ENCODE measurements at places on chromosomes 3 and 15.

DNA sequence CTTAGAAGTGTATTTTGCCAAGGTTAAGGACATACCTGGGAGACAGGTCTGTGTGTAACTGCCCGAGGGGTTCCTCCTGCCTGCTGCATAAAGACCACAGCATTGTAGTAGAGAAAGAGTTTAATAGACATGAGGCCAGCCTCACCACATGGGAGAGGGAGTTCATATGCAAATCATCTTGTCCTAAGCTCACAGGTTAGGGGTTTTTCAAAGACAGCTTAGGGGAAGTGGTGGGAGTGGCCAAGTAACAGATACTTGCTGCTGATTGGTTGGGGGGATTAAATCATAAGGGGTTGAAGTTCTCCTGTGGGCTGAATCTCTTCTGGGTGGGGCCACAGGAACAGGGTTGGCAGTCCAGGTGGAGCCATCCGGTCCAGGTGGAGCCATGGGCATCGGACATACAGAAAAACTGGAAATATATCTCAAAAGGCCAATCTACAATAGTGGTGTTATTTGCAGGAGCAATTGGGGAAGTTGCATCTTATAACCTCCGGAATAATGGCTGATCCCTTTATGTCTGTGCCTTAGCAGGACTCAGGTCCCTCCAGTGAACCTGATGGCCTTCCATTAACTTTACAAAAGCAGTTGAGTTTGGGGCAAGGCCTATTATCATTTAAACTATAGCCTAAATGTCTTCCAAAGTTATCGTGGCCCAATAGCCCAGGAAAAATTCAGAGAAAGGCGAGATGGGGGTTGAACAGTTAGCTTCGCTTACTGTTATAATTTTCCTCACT, 86.0 kb upstream of the MFGE8 start:
- DNase-seq: no peak

DNA sequence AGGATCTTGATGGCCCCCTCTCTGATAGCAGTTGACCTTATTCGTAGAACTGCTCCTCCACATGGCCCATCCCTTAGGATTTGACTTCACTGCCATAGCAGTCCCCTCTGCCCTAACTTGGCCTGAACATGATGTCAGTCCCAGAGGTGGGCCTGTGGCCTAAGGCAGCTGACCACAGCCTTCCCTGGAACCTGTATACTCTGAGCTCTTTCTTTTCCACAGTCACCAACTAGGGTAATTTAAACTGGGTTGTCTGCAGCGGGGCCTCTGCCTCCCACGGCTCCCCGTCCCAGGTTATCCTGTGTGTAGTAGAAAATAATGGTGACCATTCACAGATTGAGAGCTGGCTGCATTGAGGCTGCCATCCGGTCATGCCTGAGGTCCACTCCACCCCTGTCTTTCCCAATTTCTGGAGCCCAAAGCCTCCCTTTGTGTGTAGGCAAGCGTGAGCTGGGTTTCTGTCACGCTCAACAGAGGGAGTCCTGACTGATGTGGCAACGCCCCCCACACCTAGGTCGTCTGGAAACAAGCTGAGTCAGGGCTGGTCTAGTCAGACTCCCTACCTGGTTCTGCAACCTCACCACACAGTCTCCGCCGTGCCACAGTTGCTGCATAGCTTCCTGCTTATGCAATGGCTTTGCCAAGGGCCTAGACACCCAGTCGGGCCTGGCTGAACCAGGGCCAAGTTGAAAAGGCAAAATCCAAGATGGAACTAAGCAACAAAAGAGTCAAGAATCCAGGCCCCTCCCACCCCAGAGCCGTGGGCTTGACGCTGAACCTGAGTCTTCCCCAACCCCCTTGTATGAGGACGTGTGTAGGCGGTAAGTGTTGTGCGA, 284.5 kb downstream of the XXYLT1 start:
- no peak for DNase-seq

- DNase-seq: peak; percentile 74
These were observed 119.3 kb upstream of the SLC24A5 start for GRCh38 chr15:48001393-48002039.

GRCh38 chr15:71044006-71044405, 71.3 kb upstream of the THSD4 start:
- no peak for DNase-seq

GRCh38 chr3:65093641-65094040, 405.8 kb upstream of the ADAMTS9 start:
- DNase-seq: no peak

- DNase-seq: no peak
These were observed 50.4 kb downstream of the IDH2 start for GRCh38 chr15:90051874-90052273.

DNA sequence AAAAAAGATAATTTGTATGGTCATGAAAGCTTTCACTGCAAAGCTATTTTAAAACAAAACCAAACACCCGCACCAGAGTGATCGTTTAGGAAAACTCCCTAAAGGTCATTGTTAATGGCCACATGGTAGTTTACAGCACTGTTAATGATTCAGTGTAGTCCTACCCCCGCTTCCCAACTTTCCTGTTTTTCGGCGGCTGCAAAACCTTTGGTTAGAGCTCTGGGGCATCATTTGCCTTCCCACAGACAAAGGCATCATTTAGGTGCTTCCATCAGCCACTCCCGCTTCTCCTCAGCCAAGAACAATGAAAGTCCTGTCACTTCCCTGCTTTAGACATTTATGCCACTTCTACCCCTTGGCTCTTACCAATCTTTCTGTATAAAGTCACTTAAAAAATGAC, 10.6 kb downstream of the MELTF start:
- no peak for DNase-seq

- no peak for DNase-seq
These were observed 253.2 kb downstream of the ZPLD1 start for GRCh38 chr3:102687851-102688555.

- DNase-seq: no peak
These were observed 743.7 kb upstream of the NECTIN3 start for GRCh38 chr3:110327870-110328269.

DNA sequence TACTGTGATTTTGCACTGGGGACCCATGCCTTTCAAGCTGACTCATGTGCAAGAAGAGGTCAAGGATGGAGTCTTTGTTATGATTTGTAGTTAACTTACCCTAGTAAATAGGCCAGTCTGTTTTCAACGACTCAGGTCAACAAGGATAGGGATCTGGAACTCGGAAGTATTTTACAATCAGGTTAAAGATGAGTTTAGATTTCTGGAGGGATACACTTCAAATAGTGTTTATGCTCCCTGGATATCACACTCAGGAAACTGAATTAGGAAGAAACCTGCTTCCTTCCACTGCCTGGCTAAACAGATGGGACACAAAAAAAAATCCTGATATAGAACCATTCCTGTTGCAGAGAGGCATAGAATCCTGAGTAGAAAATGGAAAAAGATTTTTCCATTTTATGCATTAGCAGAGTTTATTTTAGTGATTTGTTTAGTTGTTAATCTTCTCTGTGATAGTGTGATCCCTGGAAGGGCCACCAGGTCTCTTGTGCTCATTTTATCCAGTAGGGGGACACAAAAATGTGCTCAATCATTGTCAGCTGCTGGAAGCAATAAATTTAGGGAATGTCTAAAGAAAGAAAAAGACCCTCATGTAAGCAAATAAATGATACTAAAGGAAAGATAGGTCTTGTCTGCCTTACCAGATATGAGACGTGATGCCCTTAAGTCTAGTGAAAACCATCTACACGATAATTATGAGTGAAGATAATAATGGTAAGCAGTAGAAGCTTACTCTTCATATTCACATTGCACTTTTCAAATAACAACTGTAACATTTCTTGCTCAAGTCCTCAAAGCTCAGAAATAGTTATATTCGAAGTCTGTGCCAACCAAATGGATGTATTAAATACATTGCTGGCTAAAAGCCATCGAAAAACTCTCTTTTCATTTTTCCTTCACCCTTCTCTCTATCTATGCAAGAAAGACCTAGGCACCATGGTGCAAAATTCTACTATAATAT, 452.1 kb upstream of the KCNMB2 start:
- no peak for DNase-seq

- no peak for DNase-seq
These were observed 11.5 kb downstream of the POMGNT2 start for GRCh38 chr3:43094381-43094780.

DNA sequence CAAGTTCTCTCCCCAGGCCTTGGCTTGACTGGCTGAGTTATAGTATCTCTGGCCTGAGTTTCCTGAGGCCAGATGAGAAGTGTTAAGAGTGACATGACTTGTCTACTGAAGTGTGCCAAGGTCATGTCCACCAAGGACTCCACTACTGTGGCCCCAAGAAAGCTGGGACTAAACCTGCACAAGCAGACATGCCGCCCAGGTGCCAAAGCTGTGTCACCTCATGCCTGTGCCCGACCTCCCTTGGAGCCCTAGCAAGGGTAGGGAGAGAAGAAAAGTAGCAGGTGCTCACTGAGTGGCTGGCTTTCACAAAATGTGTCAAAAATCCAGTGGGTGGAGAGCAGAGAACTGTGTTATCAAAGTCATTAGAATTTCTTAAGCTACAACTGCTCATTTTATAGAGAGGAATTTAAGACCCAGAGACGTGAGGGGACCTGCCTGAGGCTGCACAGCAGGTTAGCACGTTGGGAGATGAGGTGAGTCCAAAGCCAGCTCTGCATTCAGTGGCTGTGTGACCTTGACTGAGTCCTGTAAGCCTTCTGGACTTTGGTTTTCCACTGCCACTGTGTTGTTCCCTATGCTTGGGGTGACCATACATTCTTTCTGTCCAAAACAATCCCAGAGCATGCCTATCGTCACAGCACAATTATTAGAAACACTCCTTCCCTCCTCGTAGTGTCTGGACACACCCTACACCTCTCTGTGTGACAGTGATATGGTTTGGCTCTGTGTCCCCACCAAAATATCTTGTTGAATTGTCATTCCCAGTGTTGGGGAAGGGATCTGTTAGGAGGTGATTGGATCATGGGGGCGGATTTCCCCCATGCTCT, 5.0 kb upstream of the LYSMD4 start:
- no peak for DNase-seq

DNA sequence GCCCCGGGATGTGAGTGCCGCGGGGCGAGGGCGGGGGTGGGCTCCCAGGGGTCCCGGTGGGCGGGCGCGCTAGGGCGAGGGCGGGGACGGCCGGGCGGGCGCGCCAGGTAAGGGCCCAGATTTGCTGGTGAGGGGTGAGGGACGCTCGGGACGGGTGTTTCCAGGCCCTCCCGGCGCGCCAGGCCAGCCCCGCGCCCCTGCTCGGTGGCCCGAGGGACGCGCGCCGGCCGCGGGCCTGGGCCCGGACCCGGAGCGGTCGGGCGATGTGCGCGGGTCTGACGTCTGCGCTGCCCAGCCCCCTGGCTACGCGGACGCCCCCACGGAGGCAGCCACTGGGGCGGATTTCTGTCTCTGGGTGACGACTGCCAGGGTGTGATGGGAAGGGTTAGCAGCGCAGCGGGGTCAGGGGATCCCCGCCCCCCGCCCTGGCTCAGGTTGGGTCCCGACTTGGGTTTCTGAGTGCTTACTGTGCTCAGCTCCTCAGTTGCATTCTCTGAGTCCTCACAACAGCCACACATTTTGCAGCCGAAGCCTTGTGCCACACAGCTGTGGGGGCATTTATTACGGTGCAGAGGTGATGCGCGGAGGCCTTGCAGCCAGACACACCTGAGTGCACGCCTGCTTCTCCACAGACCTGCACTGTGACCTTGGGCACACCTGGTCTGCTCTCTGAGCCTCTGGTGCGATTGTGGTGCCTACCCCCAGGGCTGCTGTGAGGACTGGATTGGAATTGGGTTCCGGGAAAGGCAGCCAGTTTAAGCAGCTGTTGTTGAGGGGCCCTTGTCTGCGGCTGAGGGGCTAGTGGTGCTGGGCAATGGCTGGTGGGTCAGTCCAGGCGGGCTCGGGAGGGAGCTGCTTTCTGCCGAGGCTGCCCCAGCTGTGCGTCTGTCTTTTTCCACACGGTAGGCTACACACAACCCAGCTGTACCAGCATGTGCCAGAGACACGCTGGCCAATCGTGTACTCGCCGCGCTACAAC, 523 bp downstream of the HDAC11 start:
- DNase-seq: no peak

DNA sequence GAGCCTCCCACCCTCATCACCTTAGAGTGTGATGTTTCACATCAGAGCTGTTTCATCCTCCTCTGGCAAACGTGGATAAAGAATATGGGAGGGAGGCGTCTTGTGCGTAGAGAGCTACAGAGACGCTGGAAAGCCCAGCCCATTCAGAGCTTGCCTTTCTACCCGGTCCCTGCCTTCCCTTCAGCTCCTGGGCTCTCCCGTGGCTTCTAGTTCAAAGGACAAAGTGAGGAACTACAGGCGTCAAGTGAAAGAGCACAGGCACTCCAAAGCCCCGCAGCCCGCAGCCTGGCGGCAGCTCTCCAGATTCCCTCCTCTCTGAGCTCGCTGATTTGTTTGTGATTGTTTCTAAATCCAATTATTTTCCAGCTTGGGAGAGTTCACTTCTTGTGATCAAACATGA, 197.1 kb upstream of the IGF1R start:
- no peak for DNase-seq

DNA sequence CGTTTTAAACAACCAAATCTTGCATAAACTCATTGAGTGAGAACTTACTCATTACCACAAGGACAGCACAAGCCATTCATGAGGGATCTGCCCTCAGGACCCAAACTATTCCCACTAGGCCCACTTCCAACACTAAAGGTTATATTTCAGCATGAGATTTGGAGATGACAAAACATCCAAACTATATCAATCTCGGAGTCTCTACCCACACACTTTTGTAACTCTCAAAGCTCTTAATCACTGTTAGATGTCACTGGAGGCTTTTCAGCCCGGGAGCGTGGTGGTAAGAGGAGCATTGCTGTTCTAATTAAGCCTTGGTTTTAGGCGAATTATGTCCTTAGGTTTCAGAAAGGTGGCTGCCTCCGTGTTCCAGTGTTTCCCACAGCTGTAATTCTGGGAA, 86.3 kb downstream of the CNTN6 start:
- DNase-seq: no peak

DNA sequence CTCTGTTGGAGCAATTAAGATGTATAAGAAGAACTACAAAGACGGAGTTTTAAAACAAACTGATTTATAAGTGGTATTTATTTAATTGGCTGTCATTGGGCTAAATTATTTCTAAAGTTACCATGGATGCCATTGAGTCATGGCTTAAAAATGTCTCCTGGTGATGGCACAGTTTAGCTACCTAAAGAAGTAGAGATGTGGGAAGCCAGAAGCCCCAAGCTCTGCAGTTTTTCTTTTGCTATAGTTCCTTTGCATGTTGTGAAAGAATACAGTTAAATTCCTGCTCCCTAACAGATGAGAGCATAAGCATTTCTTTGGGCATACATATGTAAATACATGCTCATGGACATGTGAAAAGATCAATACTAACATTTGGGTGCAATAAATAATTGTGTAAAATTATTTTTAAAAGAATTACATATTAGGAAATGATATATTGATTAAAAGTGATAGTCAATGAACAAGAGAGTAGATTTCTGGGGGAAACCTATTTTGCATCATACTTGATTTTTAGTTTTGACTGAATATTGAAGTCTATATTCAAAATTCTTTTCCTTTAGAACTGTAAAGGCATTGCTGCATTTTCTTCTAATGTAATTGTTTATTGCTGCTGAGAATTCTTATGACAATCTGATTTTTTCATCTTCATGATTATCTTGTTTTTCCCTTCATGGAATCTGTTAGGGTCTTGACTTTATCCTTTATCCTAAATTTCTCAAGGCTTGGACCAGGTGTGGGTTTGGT, 2.1 kb downstream of the OPA1 start:
- DNase-seq: no peak

GRCh38 chr3:99783011-99783573, 34.6 kb upstream of the CMSS1 start:
- no peak for DNase-seq
